ENCODE measurements at places on chromosomes 5 and 9.
A peak's percentile ranks its signal among the peaks of the same experiment; 100 is the strongest.

DNA sequence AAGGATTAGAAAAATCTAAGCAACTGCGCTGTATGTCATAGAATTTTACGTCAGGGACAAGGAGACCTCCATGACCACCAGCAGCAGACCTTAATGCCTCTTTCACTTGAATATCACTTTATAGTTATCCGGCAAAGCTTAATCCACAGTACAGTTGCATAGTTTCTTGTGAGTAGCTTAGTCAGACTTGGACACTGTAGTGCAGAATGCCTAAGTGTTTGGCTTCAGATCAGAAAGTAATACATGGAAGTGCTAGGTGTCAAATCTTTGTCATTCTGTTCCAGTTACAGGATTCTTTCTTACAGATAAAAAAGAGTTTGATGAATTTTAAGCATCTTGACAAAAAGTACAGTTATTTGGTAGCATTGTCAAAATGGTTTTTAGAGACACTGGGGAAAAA lies 239.9 kb upstream of the PAPPA start:
- DNase-seq: no peak

GRCh38 chr5:72497823-72498222 lies 9.4 kb downstream of the ZNF366 start:
- DNase-seq: no peak

DNA sequence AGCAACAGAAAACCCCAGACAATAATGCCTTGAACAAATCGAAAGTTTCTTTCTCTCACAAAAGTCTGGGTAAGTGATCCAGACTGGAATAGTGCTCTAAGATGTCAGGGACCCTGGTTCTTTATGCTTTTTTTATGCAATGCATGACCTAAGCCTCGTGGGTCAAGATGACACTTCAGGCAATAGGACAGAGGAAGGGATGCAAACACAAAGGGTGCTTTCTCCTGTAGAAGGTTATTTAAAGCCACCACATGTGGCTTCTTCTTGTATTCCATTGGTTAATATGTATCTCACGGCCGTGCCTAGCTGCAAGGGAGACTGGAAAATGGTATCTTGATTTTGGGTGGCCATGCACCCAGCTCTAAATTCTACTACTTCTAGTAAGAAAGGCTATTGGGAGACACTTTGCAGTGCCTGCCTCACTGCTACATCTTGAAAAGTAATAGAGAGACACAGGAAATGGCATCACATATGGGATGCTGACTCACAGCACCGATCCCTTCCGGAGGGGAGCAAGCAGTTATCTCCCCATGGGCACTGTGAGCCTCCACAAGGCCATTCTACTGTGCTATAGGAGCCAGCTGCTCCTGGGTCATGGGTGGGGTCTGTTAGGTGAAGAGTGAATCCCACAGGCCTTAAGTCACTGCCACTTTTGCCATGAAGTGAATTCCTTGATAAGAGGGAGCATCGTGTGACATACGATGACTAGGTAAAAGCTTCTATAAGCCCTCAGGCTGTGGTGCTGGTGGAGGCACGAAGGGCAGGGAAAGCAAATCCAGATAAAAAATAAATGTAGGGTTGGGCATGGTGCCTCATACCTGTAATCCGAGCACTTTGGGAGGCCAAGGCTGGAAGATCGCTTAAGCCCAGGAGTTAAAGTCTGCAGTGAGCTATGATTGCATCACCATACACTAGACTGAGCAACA lies 32.5 kb upstream of the RAB14 start:
- peak; percentile 51 for DNase-seq

DNA sequence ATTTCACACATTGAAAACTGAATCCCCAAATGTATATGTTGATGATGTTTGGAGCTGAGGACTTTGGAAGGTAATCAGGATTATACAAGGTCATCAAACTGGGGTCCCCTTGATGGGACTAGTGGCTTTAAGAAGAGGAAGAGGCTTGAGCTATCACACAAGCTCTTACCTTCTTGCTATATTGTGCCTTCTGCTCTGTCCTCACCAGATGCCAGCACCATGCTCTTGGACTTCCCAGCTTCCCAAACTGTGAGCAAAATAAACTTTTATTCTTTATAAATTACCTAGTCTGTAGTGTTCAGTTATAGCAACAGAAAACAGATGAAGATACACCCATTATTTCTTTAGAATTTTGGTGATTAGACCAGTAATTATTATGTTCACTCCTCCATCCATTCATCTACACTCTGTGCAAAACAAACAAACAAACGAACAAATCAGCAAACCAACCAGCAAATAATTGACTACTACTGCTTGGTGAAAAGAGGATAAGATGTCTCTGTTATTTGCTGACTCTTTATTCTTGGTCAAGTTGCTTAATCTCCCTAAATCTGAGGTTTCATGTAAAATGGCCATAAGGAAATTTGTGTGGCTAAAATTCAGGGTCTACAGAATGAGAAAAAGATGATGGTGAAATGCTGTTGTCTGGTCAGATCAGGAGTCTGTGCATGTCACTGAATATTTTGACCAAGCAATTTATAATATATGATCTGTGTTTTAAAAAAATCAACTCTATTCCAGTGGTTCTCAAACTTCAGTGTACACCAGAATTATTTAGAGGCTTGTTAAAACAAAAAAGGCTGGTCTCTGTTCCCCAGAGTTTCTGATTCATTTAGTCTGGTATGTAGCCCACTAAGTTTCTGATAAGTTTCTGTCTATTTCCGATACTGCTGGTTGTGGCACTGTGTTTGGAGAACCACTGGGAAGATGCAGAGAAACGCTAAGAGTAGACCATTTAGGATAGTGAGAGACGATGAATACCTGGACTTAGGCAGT lies 854.1 kb downstream of the MAT2B start:
- no peak for DNase-seq

DNA sequence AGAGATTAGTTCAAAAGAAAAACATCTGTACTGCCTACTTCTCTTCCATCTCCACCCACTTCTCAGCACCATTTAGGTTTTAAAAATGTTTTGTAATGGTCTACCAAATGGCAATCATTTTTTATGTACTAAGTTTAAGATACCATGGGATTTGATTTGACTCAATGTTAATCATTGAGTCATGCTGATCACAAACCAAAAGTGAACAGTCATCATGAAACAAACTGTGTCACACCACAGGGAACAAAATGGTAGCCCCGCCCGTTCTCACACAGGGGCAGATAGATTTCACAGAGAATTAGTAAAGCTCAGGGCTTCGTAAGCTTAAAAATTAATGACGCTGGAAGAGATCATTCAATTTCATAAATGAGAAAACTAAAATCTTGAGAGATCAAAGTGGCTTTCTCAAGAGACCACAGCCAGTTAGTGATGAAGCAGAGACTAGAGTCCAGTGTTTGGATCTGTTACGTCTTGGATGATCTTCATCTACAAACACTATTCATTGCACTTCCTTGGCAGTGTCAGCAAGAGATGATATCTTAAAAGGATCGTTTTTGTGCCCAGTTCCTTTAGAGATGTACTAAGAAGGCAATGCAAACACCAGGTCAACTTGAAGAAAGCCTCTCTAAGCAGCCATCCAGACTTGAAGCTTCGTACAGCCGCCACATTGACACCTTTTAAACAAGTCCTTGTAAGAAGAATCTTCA lies 33.9 kb upstream of the TRIO start:
- no peak for DNase-seq

- peak; percentile 74 for DNase-seq
Measured at GRCh38 chr5:101977729-101978345, 318.2 kb downstream of the SLCO4C1 start.

DNA sequence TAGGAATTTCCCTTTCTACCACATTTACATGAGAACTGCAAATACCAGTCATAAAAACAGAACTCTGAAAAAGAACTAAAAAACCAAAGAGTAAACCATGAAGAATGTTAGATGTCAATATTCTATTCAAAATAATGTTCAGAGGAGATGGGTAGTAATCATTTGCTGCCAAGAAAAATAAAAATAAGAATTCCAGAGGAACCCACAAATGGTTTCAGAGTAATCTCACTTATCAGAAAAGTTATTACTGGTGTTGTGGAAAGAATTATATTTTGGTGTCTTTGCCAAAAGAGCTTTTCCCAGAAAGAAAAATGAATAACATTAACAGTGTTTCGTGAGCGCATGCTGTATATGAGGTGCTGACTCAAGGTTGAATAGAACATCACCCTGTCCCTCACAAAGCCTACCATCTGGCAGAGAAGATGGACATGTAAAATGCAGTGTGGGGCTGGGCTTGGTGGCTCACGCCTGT lies 35.6 kb downstream of the GPR21 start:
- no peak for DNase-seq

GRCh38 chr5:68739752-68740151 lies 354.1 kb upstream of the SLC30A5 start:
- DNase-seq: no peak

DNA sequence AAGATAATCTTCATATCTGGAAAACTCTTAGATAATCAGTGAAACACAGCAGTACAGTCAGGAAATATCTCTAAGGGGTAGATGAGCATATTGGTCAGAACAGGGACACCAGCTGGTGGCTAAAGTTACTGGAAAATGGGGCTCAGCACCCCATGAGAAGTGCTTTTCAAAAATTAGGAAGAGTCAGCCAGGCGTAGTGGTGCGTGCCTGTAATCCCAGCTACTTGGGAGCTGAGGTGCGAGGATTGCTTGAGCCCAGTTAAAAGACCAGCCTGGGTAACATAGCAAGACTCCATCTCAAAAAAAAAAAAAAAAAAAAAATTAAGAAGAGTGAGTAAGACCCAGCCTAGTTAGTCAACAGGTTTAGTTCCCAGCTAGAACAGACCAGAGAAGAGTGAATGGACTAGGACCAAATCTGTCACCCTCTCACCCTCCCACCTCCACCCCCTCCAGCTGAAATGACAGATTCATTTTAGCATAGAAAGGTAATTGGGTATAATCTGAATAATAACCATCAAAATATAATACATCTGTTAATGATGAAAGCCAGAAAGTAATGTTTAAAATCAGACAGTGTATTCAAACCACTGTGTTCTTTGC lies 120.9 kb downstream of the CDC42SE2 start:
- no peak for DNase-seq

DNA sequence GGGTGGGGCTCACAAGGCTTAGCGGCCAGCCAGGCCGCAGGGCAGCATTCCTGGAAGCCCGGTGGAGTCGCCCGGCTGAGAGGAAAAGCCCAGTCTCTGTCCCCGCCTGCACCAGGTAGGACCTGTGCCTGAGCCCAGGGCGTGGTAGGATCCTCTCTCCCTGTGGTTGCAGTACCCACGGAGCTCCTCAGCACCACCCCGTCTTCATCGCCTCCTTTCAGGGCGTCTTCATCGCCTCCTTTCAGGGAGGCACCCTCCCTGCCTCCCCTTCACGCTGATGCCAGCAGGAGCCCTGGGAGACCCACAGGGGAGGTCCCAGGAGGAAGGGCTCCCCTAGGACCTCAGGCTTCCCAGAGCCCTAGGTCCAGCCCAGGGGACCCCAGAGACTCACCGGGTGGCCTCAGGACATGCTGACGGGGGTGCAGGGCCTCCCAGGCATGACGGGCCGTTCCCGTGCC lies 53.3 kb upstream of the NOTCH1 start:
- no peak for DNase-seq

GRCh38 chr9:69637817-69638200 lies 34.4 kb downstream of the APBA1 start:
- no peak for DNase-seq

DNA sequence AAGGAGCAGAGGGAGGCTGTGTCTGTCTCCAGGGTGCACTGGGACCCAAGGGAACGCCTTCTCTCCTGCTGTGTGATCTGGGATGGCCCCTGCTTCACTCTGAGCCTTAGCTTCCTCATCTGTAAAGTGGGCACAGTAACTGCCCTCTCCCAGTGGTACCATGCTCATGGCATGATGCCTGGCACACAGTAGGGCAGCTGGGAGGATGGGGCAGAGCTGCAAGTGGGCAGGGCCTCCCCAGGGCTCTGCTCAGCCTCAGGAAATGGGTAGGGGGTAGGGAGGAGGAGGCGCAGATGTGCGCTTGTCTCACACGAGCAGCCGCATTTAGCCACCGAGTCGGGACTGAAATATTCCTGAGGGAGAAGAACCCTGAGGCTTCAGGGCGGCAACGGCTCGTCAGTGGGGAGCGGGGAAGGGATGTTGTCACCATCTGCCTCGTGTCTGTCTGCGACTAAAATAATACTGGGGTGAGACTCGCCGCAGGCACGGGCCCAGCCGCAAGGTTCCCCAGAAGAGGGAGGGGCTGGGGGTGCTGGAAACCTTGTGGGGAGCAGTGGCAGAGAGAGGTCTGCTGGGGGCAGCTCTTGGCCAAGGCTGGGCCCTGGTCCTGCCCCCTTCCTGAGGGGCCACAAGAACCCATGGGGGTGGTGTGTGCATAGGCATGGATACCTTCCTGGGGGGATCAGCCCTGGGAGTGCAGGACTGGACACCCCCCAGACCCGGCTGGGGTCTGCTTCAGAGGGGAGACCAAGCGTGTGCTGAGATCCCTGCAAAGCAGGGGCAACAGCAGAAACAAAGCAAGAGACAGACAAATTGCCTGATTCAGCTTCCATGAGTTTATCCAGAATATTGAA lies 55.2 kb upstream of the PSD2 start:
- no peak for DNase-seq

Measured in KBM-7 (cell line).